ENCODE measurements at places on chromosomes 3 and 15.

GRCh38 chr15:101026656-101027272 is 107.6 kb downstream of the LRRK1 start:
- DNase-seq = no peak

DNA sequence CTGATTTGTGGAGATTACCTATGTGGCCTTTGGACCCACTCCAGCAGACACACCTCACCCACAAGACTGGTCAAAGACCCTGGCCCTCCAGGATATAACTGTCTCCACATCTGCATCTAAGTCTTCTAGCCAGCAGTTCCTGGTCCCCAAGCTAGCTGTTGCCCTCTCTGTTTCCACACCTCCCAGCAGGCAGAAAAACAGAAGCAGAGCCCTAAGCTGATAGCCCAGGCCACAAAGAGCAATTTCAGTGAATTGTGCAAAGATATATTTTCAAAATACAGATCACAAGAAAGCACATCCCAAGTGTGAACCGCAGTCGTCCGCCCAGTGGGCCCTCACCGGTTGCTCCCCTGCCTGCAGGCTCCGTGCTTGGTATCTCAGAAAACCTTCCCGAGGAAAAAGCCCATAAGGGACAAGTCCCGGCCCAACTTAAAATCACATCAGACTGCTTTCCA is 2.6 kb downstream of the TNIK start:
- peak; percentile 29 for DNase-seq

- DNase-seq = peak; percentile 51
Observed at GRCh38 chr3:16290007-16290826, 25.2 kb downstream of the OXNAD1 start.

GRCh38 chr3:168989396-168989795 is 674.1 kb downstream of the MECOM start:
- no peak for DNase-seq

- peak; percentile 87 for DNase-seq
Observed at GRCh38 chr3:197599089-197599765, 43.5 kb upstream of the BDH1 start.

DNA sequence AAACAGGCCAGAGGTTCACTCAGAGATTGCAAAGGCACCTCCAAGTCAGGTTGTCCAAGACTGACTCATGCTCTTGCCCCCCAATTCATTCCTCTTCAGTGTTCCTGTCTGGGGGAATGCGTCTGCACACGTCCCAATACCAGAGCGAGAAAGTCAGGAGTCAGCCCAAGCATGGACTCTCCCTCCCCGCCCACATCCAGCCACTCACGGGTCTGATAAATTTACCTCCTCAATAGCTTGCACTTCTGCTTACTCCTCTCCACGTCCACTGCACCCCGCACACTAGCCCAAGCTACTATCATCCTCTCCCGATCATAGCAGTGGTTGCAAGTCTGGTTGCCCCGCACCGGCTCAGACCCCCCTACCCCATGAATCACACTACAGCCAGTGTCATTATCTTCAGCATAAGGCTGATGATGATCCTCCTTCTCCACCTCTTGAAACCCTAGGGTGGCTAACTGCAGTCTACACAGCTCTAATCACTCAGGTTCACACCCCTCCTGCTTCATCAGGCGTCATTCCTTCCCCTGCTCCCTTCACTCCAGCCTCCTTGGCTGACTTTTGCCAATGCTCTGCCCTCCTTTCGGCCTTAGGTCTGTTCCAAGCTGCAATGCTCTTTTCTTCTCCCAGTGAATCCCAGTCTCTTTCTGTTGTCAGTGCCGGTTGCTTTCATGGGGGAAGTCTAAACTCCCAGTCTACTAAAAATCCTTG is 27.6 kb upstream of the MYO1E start:
- no peak for DNase-seq

DNA sequence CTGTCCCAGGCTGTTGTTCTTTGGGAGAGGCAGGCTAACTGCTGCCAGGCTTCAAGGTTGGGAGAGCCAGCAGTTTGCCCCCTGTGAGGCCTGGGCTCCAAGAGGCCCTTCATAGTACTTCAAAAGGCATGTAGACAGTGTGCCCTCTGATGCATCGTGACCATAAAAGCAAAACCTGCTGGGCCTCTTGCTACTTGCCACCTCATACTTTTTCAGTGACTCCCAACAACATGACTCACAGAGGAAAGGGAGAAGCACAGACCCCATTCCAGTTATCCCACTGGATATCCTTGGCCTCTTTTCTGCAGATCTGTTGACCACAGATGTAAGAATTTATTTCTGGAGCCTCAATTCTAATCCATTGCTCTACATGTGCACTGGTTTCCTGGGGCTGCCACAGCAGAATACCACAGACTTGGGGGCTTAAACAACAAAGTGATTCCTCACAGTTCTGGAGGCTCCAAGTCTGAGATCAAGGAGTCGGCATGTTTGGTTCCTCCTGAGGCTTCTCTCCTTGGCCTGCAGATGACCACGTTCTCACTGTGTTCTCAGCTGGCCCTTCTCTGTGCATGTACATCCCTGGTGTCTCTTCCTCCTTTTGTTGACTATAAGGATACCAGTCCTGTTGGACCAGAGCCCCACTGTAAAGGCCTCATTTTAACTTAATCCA is 8.9 kb upstream of the NSMCE3 start:
- no peak for DNase-seq

GRCh38 chr15:39281094-39281493 is 299.8 kb upstream of the THBS1 start:
- no peak for DNase-seq

DNA sequence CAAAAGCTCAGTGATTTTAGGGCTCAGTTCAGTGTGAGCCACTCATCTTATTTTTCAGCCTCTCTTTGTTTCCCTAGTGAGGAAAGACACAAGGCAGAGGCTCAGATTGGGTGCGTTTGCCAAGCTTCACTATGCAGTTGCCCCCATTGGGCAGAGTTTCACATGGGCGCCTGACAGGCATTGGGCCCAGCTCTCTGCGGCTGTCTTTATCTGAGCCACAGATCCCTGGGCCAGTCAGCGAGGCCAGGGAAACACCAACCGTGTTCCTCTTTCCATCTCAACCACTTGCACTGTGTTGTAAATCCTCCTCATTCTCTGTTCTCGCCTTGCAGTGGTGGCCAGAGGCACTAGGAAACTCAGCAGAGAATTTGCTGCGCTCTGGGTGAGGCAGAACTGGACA is 10.8 kb downstream of the ESYT3 start:
- no peak for DNase-seq

GRCh38 chr3:122301063-122301462 is 24.0 kb upstream of the CSTA start:
- no peak for DNase-seq

DNA sequence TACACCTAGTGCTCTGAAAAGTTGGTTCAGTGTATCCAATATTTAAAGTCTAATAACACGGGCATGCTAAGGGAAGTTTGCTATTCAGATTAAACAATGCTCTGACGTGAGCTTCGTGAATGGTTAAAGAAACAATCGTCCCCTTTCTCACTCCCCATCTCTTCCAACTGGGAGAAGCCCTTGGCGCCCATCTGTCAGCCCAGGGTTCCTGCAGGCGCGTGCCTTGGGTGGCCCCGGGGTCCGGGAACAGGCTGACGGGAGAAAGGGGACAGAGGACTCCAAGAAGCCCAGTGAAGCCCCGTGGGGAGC is 413 bp downstream of the SEC22C start:
- peak; percentile 29 for DNase-seq

GRCh38 chr3:111695636-111696117 is 100.5 kb upstream of the ZBED2 start:
- DNase-seq = no peak

- DNase-seq = no peak
Observed at GRCh38 chr3:138898301-138898700, 48.6 kb downstream of the FOXL2 start.

GRCh38 chr3:47491186-47491585 is 15.4 kb upstream of the SCAP start:
- no peak for DNase-seq

DNA sequence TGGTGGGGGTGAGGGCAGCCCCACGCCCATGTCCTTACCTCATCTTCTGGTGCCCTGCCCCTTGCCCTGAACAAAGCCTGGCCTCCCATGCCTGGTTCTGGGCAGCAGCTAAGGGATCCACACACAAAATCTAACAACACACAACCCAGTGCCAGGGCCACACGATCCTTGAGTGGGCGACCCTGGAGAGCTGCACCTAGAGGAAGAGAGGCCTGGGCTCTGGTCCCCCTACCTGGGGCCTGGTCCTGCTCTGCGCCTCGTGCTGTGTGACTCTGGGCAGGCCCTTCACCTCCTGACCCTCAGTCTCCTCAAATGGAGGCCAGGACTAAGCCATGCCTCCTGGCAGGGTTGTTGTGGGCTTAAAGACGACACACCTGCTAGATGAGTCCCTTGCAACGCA is 20.0 kb upstream of the C3orf22 start:
- no peak for DNase-seq

GRCh38 chr3:189766416-189766815 is 135.2 kb downstream of the TP63 start:
- peak; percentile 55 for DNase-seq

- DNase-seq = no peak
Observed at GRCh38 chr3:180705619-180706018, 26.3 kb upstream of the CCDC39 start.
